Right ventricle myocardium superior (tissue), 1 donor: ENCODE measurements at places on chromosomes 6 and 20. TPM values are rescaled to one million over a fixed set of nuclear protein-coding genes. Genes with fewer than 3 reads are reported as not detected.

DNA sequence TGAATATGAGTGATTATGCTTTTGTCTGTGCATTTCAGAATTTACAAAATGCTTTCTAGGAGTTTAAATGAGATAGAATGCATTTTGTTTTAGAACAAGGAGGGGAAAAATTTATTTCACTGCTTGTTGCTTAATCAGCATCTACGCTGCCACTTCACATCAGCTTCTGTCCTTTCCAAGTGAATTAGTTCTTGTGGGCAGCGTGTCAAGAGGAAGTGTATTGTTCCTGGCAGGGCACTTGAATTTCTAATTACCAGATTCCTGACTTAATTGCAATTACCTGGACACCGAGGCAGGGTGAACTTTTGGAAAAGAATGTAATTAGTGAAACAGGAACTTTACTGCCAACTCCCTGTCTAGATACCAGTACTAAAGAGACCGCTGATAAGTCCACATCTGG is 263.5 kb downstream of the TMEM242 start:
- no peak for DNase-seq

The EPHA7 gene
- total RNA-seq = 2.4 TPM

GRCh38 chr20:582204-582603 is 27.9 kb downstream of the TCF15 start:
- DNase-seq = no peak

- DNase-seq = no peak
Measured at GRCh38 chr6:34679552-34680253, 16.9 kb downstream of the ILRUN start.

DNA sequence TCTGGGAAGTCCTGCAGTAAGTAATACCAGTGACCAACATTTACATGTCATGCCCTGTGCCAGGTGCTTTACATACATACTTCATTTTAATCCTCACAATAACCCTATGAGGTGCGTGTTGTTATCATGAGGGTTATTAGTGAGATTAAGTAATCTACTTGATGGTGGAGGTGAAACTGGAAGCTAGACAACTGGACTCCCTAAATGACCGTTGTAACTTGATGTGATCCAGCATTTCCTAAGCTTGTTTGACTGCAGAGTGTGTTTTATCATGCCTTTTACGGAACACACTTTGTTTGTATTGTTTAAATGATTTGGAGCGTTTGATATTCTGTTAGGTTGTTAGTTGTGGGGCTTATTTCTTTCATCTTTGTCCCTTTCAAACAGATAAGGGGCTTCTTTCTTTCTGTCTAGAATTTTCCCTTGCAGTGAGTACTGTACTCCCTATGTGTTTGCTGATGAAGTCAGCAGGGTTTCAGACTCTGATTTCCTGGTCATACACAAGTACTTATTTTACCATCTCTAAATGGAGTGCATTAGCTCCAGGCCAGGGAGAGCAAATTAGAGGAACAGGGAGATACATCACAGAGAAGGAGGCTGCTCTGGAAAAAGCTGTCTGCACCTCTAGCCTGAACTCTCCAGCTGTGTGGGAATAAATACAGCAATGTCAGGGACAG is 29.7 kb downstream of the CHMP4B start:
- no peak for DNase-seq

- no peak for DNase-seq
Measured at GRCh38 chr6:52712136-52712535, 41.2 kb downstream of the TMEM14A start.

The MOCS3 gene
- 2.9 TPM for total RNA-seq

- DNase-seq = no peak
Measured at GRCh38 chr6:20198775-20199174, 13.5 kb downstream of the MBOAT1 start.

GRCh38 chr6:109296971-109297372 is 85.3 kb downstream of the CD164 start:
- no peak for DNase-seq

- no peak for DNase-seq
Measured at GRCh38 chr20:50516180-50516934, 6.2 kb downstream of the PTPN1 start.

The MYL9 gene
- 1,602 TPM for total RNA-seq
